ENCODE measurements at places on chromosomes 11 and 22. TPM values are rescaled to one million over a fixed set of nuclear protein-coding genes. Genes with fewer than 3 reads are reported as not detected.
A peak's percentile ranks its signal among the peaks of the same experiment; 100 is the strongest.

MIOX gene
- not detected for total RNA-seq

DNA sequence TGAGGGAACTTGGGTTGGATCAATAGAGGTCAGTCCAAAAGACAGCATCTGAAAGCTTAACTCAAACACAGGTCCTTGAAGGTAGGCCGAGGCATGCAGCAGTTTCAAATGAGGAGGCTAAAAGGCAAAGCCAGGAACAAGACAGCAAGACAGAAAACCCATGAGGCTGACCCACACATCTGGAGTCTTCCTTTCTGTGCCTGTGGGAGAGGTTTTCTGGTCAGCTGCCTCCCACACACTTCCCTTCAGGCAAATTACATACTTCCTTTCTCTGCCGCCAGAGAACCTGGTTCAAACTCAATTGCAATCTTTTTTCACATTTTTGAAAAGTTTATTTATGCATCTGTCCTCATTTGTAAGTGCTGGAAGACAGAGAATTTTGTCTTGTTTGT lies 29.8 kb upstream of the CRTAM start:
- H3K27ac ChIP-seq, result peak overlapping the region; percentile 53
- no peak overlapping the region for H3K4me3 ChIP-seq
- H3K4me1 ChIP-seq, result no peaks in the 10 kb centered on the region

CCDC179 gene
- not detected for total RNA-seq

DNA sequence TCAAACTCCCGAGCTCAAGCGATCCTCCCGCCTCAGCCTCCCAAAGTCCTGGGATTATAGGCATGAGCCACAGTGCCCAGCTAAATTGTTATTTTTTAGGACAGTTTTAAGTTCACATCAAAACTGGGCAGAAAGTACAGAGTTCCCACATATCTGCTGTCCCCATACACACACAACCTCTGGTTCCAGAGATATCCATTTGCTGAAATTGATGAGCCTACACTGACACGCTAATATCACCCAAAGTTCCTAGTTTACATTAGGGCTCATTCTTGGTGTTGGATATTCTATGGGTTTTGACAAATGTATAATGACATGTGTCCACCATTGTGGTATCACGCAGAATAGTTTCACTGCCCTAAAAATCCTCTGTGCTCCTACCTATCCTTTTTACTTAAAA lies 2.7 kb upstream of the SEC14L4 start:
- no peak for DNase-seq
- no peak overlapping the region for H3K4me3 ChIP-seq
- peaks cover 39% of the 10 kb centered on the region for H3K27me3 ChIP-seq
- no peak overlapping the region for H3K27ac ChIP-seq
- no peaks in the 10 kb centered on the region for H3K4me1 ChIP-seq

LRRC51 gene
- 6.2 TPM for total RNA-seq

DNA sequence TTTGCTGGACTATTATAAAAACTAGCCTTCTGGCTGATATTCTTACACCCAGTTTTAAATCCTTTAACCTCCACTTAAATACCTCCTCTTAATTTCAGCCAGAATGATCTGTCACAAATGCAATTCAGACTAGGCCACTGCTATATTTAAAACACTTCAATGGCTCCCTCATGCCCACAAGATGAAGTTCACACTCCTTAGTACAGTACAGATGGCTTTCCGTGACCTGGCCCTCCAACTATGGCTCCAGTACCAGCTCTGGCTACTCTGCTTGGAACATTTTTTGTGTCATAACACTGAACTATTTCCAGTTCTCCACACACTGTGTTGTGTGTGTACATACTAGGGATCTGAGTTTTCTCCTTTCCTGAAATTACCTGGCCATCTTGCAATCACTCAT lies 353.4 kb downstream of the SOX6 start:
- peaks cover 13% of the 10 kb centered on the region for H3K4me1 ChIP-seq
- no peak overlapping the region for H3K4me3 ChIP-seq
- H3K36me3 ChIP-seq, result no peaks in the 10 kb centered on the region
- no peak overlapping the region for H3K27ac ChIP-seq

- H3K27ac ChIP-seq, result no peak overlapping the region
- H3K4me3 ChIP-seq, result no peak overlapping the region
- no peak for DNase-seq
- no peaks in the 10 kb centered on the region for H3K4me1 ChIP-seq
- no peaks in the 10 kb centered on the region for H3K27me3 ChIP-seq
Measured at GRCh38 chr11:135075740-135076139, 663.7 kb upstream of the B3GAT1 start.

DNA sequence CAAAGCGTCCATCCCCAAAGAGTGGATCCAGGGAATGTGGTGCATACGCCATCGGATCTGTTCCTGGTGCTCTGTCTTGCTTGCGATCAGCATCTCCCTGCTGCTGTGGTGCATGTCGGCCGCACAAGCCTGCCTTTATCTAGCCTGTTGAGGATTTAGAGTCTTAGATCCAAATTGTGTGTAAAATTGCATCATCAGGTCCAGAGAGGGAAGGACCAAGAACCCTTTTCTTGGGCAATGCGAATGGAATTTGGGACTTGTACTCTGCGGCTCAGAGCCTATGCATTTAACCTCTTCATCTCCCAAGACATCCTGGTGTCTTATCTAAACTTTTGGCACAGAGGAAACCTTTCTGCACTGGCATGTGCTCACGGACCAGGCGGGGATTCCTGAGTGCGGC lies 1238.7 kb downstream of the TBC1D22A start:
- H3K4me1 ChIP-seq, result no peaks in the 10 kb centered on the region
- peaks cover 2% of the 10 kb centered on the region for H3K27me3 ChIP-seq
- no peak for DNase-seq

Measured in gastrocnemius medialis (tissue), 4 donors.